ENCODE measurements at places on chromosomes 3 and 15.

DNA sequence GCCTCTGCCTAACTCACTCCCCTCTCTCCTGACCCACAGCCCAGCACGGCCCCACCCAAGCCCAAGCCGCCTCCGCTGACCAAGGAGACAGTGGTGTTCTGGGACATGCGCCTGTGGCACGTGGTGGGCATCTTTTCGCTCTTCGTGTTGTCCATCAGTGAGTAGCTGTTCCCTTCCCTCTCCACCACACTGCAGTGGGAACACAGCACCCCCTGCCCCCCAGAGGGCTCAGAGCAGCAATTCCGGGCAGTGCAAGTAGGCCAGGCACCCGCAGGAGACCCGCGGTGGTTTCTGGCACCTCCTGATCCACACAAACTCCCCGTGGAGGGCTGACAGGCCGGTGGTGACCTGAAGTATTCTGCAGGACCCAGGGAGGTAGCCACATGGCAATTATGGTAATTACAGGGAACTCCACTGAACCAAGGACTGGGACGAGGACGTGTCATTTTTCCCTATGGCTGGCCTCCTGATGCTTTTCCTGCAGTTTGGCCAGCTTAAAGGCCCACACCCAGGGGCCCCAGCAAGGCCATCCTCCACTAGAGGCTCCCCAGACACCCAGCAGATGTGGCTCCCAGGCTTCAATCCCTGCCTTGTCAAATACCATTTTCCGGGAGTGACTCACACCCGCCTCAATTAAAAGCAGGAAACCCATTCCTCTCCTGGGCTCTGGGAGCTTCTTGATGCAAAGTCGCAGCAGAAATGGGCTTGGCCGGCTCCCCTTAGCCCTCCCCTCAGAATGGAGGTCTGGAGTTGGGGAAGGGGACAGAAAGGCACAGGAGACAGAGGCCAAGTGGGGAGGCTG is 4.8 kb downstream of the TMIE start:
- no peak for DNase-seq

GRCh38 chr3:112774293-112774926 is 72.3 kb downstream of the CD200R1L start:
- peak; percentile 44 for DNase-seq

GRCh38 chr3:112333381-112334317 is 693 bp downstream of the CD200 start:
- no peak for DNase-seq

DNA sequence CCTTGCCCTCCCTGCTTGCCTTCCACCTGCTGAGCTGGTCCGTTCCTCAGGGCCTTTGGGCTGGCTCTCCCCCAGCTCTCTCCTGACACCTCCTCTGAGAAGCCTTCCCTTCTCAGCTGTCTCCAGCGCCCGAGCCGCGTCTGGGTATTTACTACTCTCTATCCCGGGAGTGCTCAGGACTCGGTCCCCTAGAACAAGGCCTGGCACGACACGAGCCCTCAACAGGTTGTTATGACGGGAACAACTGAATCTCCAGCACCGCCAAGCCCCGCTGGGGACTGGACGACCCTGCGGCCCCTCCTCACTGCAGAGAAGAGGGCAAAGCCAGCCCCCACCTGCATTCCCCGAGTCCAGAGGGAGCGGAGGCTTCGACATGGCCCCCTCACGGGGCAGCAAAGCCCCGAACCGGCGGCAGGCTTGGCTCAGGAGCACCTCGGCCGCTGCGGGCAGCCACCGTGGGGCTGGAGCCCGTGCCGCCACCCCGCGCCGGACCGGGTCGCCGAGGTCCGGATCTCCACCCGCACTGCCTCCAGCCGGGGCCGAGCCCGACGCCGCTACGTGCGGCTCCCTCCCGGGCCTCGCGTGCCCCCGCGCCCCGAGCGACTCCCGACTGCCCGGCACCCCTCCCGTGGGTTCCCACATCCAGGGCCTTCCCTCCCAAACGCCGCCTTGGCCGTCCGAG is 792 bp downstream of the TPRA1 start:
- DNase-seq, result no peak

DNA sequence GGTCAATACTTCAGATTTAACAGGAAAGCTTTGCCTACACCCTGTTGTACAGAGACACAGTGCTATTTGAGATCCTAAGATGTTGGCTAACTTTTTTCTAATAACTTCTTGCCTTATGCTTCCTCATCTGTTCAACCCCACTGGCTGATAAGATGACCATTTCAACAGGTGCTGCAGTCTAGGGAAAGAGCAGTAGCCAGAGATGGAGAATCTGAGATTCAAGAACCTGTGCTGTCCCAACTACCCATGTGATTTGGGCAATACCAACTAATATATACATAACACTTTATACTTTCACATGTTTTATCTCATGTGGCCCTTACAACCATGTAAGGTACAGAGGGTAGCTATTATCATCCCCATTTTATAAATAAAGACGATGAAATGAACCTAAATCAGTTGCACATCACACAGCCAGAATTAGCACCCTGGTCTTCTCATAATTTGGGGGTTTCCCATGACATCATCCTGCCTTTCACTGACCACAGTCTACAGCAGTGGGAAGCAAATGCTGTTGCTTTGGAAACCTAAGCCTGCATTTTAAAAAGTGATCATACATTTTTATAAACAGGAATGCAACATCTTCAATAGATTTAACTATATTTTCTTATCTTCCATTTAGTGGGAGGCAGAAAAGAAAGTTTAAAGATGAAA is 9.7 kb downstream of the TTC23 start:
- peak; percentile 27 for DNase-seq

GRCh38 chr15:31758126-31758525 is 272.2 kb upstream of the CHRNA7 start:
- no peak for DNase-seq

- no peak for DNase-seq
Observed at GRCh38 chr3:184591789-184592188, 30.2 kb downstream of the EPHB3 start.

DNA sequence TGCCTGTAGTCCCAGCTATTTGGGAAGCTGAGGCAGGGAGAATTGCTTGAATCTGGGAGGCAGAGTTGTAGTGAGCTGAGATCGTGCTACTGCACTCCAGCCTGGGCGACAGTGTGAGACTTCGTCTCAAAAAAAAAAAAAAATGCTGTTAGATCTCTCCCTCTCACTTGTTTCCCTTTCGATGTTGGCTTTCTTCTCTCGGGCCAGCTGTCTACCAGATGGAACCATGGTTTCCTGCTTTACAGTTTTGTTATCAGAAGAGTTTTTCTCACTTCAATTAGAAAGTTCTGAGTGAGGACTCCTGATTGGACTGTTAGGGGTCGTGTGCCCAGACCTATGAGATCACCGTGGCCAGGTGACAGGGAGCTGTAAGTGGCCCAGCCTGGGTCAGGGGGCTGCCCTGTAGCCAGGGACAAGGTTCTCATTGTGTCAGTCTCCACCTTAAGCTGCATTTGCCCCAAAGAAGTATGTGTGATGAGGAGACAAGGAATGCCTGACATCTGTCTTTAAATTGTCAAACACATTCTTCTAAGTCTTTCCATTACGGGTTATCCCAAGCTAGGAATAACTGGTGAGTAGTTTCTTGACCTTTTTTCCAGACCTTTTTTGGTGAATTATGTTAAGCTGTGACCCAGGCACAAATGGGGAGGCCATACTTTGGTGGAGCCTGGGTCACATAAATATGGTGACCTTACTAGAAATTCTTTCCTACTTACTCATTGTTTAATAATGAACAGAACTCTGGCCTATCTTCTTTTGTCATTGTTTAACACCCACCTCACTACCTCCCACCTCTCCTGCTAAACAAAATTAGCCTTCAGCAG is 25.2 kb downstream of the SNAPC5 start:
- peak; percentile 64 for DNase-seq

GRCh38 chr3:164679245-164679644 is 399.1 kb downstream of the SI start:
- no peak for DNase-seq
